Activated T-cell treated with anti-CD3 and anti-CD28 coated beads, Interleukin-2, amount 50 U/mL, for 72 hours (primary cell): ENCODE measurements at places on chromosomes 6 and 20.

GRCh38 chr6:159007510-159007909 is 7.5 kb upstream of the RSPH3 start:
- no peak for DNase-seq

DNA sequence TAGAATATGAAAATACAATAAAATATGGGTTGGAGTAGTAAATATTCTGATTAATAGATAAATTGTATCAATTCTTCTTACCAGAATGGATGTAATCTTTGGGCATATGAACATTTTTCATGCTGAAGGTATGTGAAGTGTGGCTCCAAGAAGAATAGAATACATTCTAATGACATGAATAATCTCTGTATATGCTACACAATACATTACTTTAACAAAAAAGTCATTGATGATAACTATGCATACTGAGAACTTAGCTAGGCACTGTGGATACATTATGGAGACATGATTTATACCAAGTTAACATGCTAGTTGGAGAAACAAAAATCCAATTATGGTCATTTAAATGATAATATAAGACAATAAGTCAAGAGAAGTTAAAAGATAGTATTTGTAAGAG is 62.7 kb upstream of the HDAC2 start:
- DNase-seq: no peak

DNA sequence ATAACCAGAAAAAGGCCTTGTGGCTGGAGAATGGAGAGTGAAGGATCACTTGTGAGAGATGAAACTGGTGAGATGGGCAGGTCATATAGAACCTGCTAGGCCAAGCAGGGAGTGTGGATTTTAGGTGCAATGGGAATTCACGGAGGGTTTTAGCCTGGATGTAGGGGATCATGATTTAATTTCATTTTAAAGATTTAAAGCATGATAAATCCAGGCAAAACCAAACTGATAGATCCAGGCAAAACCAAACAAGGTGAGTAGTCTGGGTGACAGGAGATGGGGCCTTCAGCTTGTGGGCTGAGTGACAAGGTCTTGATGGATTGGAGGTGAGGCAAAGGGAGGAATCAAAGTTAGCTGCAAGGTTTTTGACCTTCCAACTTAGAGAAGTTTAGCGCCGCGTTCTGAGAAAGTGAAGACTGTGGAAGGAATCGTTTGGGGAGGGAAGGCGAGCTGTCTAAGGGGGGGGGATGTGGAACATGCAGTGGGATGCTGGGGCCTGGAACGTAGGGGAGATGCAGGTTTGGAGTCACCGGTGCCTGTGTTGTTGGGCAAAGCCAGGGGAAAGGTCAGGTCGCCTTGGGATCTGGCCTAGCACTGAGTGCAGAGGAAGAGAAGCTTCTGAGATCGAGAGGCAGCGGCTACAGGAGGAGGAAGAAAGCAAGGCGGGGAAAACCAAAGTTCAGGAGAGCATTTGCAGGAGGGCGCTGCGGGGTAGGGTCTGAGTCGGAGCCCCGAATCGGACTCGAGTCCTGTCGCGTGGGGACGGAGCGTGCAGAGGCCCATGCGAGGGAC is 1.3 kb upstream of the PLCG1 start:
- DNase-seq: no peak

GRCh38 chr20:42485556-42485955 is 704.1 kb downstream of the PTPRT start:
- no peak for DNase-seq

DNA sequence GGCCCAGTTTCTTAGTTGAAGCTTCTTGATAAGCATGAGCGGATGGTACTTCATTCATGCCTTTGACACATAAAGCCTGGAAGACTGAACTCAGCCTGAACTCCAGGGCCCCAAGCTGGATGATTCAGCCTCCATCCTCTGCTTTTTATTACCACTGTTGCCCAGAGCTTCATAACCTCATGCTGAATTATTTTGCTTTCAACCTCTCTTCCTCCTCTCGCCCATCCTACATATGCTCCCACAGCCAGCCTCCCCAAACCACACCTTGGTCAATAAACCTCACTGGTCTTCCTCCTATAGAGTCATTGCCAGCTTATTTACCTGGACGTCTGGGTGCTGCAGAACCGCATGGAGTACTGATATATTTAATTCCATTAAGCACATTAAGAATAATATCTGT is 59.4 kb downstream of the SLC35B3 start:
- DNase-seq: no peak

DNA sequence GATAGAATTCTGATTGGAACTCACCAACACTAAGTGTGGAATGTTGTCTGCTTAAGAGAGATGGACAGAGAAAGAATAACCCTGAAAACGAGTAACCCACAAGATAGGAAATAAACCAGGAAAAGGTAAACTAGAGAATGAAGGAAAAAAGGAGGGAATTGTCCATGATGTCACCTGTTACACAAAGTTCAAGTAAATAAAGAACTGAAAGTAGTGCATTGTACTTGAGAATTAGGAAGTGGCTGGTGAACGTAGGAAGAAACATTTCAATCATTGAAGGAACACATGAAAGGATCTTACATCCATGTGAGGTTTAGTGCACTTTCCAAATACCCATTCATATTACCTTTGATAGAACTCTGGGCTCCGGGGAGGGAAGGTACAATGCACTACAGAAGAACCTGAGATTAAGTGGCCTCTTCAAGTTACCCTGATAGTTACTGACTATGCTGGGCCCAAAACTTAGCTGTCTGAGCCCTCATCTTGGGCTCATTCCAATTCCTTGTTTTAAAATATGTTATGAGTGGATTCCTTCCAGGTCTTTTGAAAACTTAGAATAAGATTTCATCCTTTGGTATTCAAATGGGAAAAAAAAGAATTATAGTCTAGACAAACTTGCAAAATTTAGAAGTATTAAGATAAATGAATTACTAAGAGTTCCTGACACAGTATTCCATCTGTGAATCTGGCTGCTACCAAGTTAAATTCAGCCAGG is 1.1 kb upstream of the STX7 start:
- DNase-seq: no peak

GRCh38 chr6:126698732-126699240 is 358.9 kb downstream of the CENPW start:
- no peak for DNase-seq

DNA sequence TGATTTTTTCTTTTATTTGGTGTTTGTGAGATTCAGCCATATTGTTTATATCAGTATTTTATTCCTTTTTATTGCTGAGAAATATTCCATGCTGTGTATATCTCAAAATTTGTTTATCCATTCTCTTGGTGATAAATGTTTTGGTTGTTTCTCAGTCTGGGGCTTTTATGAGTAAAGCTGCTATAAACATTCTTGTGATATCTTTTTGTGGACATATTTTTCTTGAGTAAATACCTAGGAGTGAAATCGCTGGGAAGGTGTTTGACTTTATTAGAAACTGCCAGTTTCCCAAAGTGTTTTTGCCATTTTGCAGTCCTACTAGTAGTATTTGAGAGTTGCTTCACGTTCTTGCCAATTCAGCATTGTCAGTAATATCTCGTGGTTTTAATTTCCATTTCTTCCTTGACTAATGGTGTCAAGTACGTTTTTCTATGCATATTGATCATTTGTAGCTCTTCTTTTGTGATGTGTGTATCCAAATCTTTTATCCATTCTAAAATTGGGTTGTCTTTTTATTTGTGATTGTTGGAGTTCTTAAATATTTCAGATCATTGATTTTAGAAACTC is 31.1 kb upstream of the DYNLRB1 start:
- DNase-seq: no peak

DNA sequence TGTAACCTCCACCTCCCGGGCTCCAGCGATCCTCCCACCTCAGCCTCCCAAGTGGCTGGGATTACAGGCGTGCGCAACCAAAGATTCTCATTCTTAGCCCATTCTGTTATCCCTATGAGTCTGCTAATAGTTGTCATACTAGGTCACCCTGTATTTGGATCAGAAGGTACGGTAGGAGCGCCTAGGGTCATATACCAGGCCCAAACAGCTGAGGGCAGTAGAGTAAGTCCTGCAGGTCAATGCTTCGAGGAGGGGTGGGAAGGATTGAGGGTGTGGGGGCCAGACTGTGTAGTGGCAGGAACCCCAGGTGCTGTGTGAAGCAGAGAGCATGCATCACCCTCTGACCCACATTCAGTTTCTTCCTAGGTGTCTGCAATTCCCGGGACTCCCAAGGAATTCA is 22.7 kb upstream of the POU5F1 start:
- DNase-seq: no peak

- no peak for DNase-seq
Observed at GRCh38 chr6:72742001-72742673, 120.3 kb downstream of the KCNQ5 start.

- DNase-seq: no peak
Observed at GRCh38 chr20:64131406-64131805, 24.0 kb upstream of the NPBWR2 start.

- peak; percentile 62 for DNase-seq
Observed at GRCh38 chr6:42960243-42961019, at the start of gene GNMT. GNMT (plus strand) TSS chr6:42960754; CDS start chr6:42960768, 14 bp downstream.

- no peak for DNase-seq
Observed at GRCh38 chr6:8941577-8941976, 506.2 kb upstream of the SLC35B3 start.
